ENCODE measurements at places on chromosomes 6 and 20. TPM values are rescaled to one million over a fixed set of nuclear protein-coding genes. Genes with fewer than 3 reads are reported as not detected.

Gene ACOT8
- total RNA-seq = 13.4 TPM

Gene PKIG
- 40.6 TPM for total RNA-seq

Gene SALL4
- 274 TPM for total RNA-seq

Gene KIF13A
- 29.0 TPM for total RNA-seq

Gene OVOL2
- 0.62 TPM for total RNA-seq

GRCh38 chr6:51019806-51020205 is 201.1 kb downstream of the TFAP2B start:
- no peak for DNase-seq

DNA sequence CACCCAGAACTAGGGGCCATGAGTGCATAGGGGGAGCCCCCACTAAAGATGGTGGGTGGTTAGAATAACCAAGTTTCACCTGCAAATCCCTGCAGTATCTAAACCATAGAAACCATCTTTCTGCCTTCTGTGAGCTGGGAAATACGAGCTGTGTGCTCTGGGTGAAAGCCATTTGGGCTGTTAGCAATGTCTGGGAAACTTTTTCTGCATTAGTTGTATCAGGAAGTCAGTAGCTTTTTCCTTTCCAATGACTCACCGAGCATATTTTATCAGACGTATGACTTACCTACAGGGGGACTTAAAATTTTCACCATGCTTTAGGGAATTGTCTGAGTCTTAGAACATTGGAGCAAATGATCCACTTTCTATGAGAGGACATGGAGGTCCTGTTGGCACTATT is 584.0 kb downstream of the QKI start:
- DNase-seq = no peak

DNA sequence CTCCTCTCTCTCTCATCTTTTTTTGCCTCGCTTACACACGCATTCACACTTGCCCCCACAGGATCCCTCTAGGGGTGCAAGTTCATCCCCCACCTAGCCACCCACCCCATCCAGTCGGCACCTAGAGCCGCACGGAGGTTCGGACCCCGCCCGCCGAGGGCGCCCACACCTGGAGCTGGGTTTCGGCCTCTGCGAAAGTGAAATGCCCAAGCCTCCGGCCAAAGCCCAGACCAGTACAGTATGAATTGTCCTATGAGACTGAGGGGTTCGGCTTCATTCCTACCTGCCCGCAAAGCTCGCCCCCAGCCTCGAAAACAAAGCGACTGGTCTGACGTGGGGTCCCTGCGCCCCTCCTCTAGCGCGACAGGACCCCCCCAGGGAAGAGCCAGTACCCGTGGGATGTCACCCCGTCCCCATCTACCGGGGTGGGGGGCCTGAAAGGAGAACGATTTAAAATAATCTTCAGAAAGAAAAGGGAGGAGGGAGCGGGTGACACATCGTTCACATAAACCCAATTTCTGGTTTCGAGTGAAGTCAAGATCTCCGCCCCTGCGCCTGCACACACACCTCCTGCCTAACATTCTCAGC is 1.5 kb downstream of the TFAP2A start:
- peak; percentile 14 for DNase-seq

GRCh38 chr6:155333414-155333813 is 19.1 kb upstream of the TFB1M start:
- no peak for DNase-seq

DNA sequence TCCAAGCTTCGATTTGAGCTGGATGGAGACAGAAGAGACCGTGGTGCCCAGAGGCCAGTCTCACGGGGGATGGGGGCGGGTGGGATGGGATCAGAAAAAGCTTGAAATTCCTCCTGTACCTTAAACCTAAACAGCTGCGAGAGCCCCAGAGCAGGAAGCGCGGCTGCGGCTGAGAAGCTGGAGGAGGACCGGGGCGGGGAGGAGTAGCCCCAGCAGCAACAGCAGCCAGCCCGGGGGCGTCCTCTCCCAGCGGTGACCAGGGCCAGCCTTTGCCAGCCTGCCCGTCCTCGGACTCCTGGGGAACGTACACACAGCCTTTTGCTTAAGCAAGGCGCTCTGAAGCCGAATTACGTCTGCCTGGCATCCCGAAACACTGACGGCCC is 17.4 kb upstream of the PRDM13 start:
- DNase-seq = peak; percentile 64

GRCh38 chr6:148367411-148368024 is 24.9 kb downstream of the SASH1 start:
- peak; percentile 15 for DNase-seq

DNA sequence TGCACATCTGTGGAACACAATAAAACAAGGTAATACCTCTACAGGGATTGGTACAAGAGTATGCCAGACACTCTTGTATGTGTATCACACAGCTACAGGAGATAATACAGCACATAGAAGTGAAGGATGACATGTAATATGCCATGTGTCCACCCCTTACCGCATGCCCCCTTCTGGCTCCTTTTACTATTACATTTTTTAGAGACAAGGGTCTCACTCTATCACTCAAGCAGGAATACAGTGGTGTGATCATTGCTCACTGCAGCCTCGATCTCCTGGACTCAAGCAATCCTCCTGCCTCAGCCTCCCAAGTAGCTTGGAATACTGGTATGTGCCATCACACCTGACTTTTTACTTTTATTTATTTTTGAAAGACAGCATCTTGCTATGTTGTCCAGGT is 4.2 kb upstream of the NCR3 start:
- DNase-seq = peak; percentile 40

GRCh38 chr20:49892260-49892659 is 23.1 kb downstream of the SPATA2 start:
- DNase-seq = no peak

DNA sequence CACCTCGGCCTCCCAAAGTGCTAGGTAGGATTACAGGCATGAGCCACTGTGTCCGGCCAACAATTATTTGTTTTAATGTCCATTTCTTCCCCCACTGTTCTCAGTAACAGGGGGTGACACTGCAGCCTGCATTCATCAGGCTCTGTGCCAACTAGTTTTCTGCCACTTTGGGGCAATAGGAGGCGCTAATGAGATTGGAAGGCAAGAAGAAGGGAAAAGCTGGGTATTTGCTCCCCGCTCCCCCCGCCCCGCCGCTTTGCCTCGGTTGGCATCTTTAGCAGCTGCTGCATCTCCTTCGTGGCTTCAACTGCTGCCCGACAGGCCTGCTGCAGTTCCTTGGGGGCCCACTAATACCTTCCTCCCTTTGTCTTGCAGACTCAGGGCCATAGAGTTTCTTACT is 35.0 kb upstream of the MDGA1 start:
- DNase-seq = no peak

DNA sequence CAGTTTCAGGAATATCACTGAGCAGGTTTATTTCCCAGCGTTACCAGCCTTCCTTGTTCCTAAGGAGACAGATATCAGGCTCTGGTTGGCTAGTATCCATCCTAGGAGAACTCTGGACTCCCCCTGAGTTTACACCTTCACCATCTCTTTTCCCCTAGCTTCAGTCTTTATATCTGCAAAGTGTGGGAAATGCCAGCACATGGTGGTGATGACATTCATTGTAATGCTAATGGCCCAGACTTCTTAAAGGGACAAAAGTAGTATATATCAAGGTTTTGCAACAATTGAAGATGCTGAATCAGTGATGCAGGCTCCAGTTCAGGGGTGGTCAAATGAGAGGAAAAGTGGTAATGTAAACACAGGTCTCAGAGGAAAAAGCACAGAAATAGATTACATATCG is 224.3 kb upstream of the SYNDIG1 start:
- no peak for DNase-seq

DNA sequence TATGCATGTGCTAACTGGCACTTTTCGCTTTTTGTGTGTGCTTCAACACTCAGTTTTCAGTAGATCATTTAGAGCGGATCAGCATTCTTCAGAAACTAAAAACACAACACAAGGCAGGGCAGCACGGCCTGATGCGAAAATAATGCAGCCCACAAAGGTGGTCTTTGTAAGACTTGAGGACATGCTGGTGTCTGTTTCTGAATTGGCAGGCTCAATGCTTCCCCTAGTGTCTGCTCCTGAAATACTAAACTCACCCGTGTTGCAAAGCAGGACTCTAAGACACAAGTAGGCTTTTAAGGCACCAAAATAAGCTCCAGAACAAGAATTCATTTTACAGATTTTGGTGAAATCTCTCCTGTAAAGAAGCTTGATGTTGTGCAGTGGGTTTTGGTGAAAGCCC is 676.5 kb downstream of the TENT5A start:
- peak; percentile 77 for DNase-seq

DNA sequence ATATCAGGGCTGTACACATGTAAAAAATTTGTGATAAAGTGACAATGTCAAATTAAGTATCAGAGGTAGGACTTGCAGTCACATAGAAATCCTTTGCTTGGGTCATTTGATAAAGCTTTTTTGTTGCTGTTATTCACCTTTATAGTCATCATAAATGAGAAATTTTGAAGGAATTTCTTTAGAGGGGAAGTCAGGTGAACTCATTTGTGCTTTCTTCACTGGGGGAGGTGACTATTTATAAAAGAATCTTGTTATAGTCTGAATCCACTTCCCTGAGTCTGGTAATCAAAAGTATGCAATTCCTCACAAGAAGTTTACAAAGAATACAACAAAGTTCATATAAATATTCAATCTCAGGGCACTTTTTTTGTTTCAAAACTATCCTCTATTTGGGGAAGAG is 47.7 kb downstream of the FRK start:
- no peak for DNase-seq

- DNase-seq = no peak
These were observed 32.5 kb downstream of the NDUFAF5 start for GRCh38 chr20:13817342-13817741.

DNA sequence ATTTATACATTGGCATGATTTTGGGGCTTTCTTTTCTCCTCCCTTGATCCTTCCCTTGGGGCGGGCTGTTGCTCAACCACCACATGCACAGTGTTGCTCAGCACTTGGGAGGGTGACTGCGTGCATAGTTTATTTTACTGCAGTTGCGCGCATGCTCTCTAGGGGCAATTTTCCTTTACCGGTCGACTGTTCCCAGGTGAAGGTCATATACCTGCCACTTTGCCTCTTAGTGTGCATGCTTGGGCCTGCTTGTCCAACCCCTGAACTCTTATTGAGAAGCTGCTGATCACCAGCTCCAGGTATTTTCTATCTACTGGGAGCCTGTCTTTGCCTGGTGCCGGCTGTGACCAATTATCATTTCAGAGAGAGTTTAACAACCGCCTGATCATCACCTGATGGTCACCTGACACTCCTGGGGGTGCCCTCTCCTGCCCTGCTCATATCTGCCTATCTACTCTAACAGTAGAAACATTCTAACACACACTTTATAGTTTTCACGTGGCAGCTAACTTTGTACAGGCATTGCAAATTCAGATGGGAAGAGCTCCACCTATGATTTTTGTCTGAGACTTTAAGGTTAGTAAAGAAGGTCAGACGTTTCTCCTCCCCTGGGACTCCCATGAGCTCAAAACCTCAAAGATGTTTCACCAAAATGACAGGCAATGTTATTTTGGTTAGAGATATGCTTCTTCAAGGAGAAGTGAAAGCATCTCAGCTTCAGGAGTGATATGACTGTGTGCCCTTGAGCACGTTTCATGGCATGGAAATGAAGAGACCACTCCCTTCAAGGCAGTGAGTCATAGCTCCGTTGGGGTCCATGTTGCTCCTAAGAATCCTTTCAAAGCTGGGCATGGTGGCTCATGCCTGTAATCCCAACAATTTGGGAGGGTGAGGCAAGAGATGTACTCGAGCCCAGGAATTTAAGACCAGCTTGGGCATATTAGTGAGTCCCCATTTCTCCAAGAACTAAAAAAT is 227.5 kb upstream of the MYLIP start:
- DNase-seq = no peak

GRCh38 chr6:161270116-161270515 is 3.7 kb downstream of the AGPAT4 start:
- DNase-seq = no peak

Data from neural progenitor cell (in vitro differentiated cells).